ENCODE measurements at places on chromosomes 11 and 22.

GRCh38 chr11:115576606-115577380 lies 72.6 kb upstream of the CADM1 start:
- no peak for DNase-seq

- DNase-seq, result no peak
These were observed 22.4 kb downstream of the SLC22A6 start for GRCh38 chr11:62962391-62962790.

DNA sequence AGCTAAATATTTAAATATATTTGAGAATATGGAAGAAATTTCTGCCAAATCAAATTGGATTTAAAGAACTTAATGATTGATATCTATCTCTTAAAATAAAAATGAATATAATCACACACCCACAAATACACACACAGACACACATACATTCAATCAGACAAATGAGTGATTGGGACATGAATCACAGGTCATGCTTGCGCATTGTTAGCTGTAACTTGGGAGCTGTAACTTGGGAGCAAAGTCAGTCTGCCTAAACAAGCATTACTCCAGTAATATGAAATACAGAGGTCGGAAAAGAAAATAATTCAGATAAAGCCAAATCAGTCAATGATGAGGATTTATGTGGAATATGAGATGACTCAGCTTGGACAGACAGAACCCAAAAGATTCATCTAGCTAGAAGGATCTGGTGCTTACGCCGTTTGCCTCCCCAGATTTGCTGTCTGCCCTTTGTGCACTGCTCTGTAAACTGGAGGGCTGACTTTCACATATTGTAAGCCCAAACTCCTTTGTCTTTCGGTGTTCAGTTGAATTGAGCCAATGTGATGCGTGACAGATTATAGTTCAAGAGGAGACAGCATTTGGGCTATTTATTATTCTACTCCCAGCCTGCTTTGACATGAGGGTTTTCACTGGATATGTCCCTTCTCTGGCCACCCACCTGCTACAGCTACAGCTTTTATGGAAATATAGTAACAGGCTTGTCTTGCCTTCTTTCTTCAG lies 1.6 kb downstream of the OR56B1 start:
- no peak for DNase-seq

DNA sequence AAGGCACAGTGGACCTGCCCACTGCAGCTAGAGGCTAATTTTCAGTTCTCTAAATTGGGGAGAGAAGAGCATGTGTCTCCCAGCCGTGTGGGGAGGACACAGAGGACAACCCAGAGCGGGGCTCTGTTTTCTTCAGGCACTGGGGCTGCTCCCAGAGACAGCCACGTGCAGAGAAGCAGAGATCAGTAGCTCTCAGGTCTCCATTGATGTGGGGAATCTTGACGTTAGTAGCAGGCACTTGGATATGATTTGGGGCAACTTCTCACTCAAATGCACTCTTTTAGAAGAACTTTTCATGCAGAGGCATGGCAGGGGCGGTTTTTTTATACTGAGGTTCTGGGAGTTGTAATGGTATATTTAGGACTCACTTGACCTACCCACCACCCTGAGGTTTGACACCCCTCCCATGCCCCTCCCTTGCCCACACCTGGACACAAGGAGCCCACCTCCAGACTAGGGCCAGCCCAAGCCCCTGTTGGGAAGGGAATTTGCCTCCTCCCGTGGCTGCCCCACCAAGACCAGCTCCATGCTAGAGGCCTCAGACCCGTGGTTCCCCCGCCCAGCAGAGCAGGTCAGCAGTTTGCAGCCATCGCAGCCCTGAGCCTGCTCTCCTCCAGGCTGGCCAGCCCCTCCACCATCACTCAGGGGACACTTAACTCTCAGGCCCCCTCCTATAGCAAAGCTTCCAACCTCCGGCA lies 94.2 kb upstream of the RTL6 start:
- DNase-seq, result no peak

GRCh38 chr11:96180341-96180740 lies 162.7 kb downstream of the MAML2 start:
- DNase-seq, result no peak

- DNase-seq, result no peak
These were observed 1260.3 kb downstream of the BRD1 start for GRCh38 chr22:48567213-48567975.

GRCh38 chr11:95485115-95485900 lies 254.3 kb upstream of the SESN3 start:
- no peak for DNase-seq

- no peak for DNase-seq
These were observed 100.0 kb upstream of the GRAMD1B start for GRCh38 chr11:123330071-123330470.

DNA sequence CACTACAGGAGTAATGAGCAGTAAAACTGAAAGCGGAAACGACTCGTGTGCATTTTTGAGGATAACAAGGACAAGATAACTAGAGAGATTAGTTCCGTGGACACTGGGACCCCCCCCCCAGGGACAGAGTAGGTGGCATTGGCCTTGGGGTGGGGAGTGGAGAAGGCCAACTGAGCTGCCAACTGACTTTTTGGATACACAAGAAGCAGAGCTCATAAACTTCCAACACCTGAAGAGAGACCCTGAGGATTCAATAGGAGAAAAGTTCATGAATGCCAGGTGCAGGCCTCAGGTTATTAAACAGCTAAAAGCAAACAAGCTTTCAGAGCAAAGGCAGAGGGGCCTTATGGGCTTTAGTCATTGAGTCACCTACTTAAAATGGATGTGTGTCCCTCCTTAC lies 17.6 kb upstream of the PRSS23 start:
- DNase-seq, result no peak

DNA sequence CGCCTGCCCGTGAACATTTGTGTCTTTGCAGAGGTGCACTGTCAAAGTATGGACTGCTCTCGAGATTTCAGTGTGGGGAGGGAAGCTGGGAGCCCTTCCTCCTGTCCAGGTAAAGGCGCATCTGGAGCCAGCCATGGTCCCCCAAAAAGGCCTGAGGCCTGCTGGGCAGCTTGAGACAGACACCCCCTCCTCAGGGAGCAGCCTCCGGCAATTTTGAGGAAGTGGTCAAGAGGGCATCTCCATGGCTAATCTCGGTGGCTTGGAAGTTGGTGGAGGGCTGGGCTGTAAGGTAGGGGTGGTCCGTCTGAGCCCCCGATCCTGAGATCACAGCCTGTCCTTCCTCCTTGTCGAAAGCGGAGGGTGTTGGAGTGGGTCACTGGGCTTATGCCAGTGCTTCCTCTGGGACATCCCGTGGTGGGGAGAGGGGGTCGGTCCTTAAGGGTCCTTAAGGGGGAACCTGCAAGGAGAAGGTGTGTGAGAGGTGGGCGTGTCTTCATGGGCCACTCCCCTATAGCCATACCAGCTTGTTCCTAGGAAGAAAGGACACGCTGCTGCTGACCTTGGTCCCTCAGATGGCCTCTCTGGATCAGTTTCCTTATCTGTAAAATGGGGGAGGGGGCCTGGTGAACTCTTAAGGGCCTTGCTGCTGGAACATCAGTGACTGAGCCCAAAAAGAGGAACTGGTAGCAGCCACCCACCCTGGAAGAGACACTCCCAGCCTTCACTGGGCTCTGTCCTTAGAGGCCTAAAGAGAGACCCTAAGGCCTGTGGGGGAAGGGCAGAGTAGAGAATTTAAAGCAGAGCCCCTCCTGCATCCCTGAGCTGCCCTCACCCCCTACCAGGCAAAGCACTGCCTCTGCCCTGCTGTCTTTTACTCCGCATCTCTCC lies 2.6 kb downstream of the KCNC1 start:
- DNase-seq, result no peak

- no peak for DNase-seq
These were observed 47.4 kb upstream of the BIRC3 start for GRCh38 chr11:102269927-102270326.

- DNase-seq, result no peak
These were observed 67.5 kb upstream of the CCDC179 start for GRCh38 chr11:22927793-22928192.

GRCh38 chr11:126815111-126815510 lies 185.5 kb downstream of the KIRREL3 start:
- no peak for DNase-seq

GRCh38 chr22:30433773-30434172 lies 8.2 kb downstream of the MTFP1 start:
- no peak for DNase-seq

- no peak for DNase-seq
These were observed 435.3 kb downstream of the OPCML start for GRCh38 chr11:133096981-133097380.

DNA sequence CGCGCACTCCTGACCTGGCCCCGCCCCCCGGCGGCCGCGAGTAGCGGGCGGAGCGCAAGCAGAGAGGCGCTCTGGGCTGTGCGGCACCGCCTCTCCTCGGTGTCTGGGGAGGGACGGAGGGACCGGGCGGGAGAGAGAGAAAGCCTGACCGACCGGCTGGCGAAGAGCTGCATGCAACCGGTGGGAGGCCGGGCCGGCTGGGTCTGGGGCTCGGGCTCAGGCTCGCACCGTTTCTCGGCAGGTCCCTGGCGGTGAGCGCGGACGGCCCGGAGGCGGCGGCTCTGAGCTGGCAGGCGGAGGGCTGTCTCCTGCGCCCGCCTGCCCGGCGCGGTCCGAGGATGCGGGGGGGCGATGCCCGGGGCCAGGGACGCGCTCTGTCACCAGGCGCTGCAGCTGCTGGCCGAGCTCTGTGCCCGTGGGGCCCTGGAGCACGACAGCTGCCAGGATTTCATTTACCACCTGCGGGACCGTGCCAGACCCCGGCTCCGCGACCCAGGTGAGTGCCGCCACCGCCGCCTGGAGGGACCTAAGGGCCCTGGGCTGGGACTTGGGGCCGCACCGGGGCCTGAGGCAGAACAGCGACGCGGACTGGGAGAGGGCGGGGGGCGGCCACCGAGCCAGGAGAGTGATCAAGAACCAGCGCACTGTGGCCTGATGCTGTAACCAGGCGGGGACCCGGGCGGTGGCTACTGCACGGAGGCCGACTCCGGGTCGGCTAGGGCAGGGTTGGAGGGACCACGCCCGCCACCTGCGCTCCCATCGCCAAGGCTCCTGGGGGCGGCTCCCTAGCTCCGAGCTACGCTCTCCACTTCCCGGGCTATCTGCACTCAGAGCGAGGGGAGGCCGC lies at the start of gene SYT9:
SYT9 (plus strand) TSS at position 69 of the 847 bp plus-strand sequence; CDS start at position 352, 283 bp downstream.
- no peak for DNase-seq

DNA sequence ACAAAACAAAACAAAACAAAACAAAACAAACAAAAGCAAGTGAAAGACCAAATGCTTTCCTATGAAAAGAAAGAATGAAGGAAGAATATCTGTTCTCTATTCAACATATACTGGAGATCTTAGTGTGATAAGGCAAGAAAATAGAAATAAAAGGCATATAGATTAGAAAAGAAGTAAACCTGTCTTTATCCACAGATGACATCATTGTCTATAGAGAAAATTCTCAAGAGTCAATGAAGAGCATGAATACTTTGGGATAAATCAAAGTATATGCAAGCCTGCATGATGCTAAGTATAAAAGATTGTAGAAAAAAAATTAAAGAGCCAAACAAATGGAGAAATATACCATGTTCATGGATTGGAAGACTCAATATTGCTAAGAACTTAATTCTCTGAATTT lies 17.6 kb downstream of the C2CD3 start:
- no peak for DNase-seq

GRCh38 chr11:101817581-101817980 lies 97.2 kb upstream of the CEP126 start:
- no peak for DNase-seq

DNA sequence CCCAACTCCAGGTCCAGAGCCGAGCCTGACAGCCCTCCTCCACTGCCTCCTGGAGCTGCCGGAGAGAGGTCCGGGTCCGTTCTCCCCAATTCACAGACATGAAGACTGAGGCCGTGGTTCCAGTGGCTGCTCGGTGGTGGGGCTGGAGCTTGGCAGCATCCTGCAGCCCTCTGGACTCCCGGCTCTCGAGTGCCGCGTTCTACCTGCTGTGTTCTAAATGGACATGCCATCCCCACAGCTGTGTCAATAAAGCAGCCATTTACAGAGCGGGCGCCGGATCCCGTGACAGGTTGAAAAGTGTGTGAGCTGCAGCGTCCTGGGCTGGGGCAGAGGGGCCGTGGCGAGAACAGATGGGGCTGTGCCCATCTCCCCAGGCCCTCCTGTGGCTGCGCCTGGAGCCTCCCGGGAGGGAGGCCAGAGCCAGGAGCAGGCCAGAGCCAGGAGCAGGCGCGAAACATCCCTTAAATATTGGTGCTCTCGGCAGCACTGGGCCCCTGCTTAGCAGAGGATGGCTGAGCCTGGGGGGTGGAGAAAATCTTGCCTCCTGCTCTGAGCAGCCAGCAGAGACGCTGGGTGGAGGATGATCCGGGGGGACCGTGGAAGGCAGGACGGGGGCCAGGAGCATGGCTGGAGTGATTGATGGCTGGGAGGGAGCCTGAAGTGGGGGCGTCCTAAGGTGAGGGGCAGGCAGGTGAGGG lies 46.2 kb downstream of the FLRT1 start:
- DNase-seq, result no peak

DNA sequence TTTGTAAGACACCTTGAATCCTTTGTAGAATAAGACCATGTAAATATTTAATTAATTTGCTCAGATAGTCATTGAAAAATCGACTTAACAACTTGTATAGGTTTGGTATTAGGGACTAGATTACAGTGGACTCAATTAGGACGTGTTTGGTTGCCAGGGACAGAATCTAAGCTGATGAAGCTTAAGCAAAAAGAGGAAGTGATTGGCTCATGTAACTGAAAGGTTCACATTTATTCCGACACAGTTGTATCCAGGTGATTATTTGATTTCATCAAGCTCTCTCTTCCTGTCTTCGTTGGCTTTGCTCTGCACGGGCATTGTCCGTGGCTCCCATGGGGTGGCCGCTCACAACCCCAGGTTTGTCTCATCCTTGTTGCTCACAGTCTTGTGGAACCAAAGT lies 146.4 kb downstream of the C11orf91 start:
- DNase-seq, result no peak

GRCh38 chr11:118662401-118663271 lies 16.8 kb downstream of the TREH start:
- no peak for DNase-seq

GRCh38 chr11:2574043-2574552 lies 125.7 kb downstream of the KCNQ1OT1 start:
- no peak for DNase-seq

GRCh38 chr11:75087319-75088305 lies 9.1 kb downstream of the OR2AT4 start:
- no peak for DNase-seq

GRCh38 chr11:44634401-44635281 lies 69.2 kb downstream of the CD82 start:
- DNase-seq, result no peak

- DNase-seq, result no peak
These were observed 52.8 kb upstream of the CCDC188 start for GRCh38 chr22:20203552-20204201.

Data from stimulated activated CD4-positive, alpha-beta T cell treated with anti-CD3 and anti-CD28 coated beads, Interleukin-15, amount 100 ng/mL, for 1 hour (primary cell).